ENCODE measurements at places on chromosomes 4 and X.

DNA sequence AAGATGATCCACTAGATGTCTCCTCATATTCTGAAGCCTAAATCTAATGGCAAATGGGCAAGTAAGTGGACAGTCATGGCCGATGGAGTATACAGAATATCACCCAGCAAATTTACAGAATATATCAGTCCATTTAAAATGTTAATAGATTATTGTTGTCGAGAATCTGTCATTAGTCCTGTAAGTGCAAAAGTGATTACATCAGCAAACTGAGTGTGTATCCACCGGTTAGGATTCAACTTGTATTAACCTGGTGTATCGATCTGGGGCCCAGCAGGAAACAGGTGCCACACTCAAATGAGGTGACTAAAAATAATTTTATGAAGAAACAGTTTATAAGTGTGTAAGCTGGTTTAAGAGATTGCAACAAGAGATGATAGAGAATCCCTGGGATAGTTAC is 367.9 kb upstream of the FAM47C start:
- no peak for DNase-seq

DNA sequence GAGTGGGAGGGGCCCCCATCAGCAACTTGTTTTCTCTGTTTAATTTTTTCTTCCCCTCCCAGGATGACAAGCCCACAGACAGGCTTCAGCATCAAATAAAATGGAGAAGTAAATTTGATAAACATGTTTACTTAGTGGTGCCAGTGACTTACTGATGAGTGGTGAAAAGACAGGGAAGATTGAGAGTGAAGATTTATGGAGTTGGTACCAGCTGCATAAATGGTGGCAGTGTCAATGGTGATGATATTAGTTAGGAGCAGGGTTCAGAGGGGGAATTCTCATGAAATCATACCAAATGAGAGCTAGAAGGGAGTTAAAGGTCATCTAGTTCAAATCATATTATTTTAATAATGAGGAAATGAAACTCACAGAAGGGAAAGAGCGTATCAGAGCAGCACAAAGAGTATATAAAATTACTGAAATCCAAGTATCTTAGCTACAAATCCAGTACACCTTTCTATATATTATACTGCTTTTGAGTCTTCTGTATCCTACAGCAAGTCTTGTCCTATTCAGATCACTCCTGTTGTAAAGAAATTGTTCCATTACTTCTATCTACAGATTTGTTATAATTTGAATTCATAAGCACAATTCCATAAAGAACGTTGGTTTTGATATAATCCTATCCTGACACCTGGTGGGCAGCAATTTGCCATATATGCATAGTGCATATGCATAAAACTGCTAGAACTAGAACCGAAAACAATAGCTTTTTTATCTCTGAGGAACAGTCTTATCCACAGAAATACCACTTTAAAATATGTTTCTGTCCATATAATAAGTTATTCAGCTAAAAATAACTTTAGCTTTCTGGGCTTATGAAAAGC is 5.0 kb downstream of the P2RY10 start:
- no peak for DNase-seq

DNA sequence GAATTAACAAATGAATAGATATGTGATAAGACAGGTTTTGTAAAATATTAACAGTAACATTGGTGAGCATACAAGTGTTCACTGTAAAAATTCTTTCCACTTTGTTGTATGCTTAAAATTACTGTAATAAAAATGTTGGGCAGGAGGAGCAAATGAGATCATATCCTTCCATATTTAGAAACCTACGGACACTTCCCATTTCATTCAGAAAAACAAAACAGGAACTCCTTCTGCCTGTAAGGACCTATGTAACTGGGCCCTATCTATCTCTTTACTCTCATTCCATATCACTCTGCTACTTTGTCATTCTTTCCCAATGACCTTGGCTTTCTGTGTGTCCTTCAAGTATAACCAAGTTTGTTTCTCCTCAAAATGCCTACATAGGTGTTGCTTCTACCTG is 53.7 kb upstream of the SLC39A8 start:
- no peak for DNase-seq

DNA sequence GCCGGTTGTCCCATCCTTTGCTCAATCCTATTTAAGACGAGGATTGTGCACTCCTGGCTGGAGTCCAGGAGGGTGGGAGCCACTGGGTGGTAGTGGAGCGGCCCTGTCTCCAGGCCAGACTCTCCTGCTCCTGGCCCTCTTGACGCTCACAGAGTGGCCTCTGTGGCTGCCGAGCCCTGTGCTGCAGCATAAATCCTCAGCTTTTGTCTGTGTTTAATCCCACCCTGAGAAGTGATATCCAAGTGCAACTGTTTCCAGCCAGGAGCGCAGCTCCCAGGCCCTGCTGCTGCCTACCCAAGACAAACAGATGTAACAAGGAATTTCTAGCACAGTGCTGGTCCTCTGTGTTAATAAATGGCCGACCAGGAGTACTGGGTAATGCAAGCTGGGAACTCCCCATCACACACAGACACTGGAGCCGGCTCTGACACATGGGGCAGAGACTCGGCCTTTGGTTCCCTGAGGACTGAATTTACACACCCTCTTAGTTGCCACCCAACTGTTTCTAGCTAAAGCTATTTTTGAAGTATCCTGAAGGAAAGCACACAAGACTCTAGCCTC is 85.3 kb downstream of the GATB start:
- DNase-seq: no peak

DNA sequence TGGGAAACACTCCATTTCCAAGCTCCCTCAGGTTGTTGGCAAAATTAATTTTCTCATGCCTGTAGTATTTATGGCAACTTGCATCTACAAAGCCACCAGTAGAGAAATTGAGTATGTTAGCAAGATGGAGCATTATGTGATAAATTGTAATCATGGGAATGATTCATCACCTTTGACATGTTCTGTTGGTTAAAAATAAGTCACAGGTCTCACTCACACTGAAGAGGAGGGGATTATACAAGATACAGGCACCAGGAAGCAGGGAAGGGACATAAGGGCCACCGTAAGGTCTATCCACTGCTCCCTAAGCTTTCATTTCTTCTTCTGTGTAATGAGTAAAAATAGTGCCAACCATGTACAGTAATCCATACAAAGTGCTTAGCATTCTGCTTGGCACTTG is 313.0 kb downstream of the GBA3 start:
- DNase-seq: no peak

DNA sequence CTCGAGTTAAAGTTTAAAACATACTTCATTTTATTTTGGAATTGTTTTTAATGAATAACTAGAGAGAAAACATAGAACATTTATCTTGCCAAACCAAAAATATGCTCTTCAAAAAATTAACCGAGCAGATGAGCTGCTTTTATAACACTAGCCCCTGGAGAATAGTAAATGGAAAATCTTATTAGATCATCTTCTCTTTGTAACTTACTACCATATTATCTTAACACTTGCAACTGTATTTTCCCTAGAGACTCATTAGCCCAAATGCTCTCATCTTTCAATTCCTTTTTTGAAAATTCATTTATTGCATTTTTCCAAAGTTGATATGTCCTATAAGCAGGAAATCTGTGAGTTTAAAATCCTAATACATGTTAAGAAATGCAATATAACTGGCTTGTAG is 143.3 kb downstream of the CAMK2D start:
- DNase-seq: no peak

GRCh38 chrX:137565318-137565904 is 516 bp upstream of the ZIC3 start:
- DNase-seq: no peak

DNA sequence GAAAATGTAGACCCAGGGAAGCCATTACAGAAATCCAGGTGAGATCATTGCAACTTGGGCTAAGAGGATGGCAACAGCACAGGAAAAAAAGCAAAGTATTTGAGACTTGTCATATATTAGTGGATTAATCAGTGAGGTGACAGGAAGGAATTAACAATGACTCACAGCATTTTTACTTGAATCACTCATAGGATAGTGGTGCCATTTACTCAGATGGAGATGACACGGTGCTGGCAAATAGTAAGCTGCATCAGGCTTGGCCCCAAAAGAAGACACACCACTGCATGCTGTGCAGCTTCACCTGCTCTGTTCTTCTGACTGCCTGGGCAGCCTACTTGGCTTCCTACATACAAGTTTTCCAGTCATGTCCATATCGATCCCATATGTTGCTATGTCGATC is 144.8 kb downstream of the FRYL start:
- peak; percentile 37 for DNase-seq

DNA sequence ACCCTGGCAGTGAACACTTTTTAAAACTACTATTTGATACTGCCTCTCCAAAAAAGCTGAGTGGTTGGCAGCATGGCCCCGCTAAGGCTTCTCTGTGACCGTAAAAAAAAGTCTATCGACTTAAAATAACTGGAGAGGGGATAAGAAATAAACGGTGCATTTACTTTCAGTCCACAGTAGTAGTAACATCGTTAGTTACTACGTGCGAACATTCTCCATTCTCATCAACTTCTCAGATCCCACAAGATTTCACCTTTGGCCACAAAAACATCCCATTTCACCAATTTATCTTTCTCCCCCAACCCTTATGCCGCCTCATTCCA is 524 bp upstream of the EXOSC9 start:
- no peak for DNase-seq

DNA sequence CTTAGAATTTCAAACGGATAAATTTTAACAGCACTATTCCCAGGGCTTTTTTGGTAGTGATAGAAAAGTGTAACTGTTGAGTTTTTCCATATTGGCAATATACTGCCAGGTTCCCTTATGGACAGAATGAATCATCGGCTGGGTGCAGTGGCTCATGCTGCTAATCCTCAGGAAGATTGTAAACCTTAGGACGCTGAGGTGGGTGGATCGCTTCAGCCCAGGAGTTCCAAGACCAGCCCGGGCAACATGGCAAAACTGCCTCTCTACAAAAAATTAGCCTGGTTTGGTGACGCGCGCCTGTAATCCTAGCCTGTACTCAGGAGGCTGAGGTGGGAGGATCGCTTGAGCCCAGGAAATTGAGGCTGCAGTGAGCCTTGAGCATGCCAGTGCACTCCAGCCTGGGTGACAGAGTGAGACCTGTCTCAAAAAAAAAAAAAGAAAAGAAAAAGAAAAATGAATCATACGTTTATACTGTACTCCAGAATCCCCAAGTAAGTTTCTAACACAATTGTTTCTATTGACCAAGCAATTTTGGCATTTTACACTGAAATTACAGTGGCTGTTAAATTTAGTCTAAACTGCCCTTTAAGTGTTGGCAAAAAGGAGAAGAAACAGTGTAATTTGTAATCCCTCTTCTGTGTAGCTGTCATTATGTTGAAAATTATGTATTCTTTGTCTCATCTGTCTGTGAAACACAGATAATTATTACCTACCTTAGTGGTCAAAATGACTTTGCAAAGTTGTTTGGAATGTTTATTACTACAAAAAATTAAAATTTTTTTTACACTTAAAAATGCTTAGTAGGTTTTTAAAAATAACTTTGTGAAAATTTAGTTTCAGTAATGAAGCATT is 1.8 kb downstream of the SLC30A9 start:
- no peak for DNase-seq

- DNase-seq: no peak
Observed at GRCh38 chr4:78562687-78563086, 11.1 kb downstream of the ANXA3 start.

DNA sequence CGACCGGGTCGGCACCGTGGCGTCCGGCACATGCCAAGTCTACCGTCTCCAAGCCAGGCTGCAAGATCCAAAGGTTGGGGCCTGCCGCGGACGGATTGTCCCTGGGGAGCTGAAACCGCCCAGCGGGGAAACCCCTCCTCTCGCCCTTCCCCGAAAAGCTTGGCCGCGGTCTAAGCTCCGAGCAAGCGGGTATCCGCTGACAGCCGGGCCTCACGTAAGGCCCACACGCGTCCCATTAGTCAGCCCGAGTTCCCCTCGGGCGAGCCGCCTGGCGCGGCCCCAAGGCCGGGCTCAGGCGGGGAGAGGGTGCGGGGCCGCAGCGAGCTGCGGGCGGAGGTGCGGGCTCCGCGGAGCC is 6.8 kb upstream of the BCOR start:
- peak; percentile 51 for DNase-seq

DNA sequence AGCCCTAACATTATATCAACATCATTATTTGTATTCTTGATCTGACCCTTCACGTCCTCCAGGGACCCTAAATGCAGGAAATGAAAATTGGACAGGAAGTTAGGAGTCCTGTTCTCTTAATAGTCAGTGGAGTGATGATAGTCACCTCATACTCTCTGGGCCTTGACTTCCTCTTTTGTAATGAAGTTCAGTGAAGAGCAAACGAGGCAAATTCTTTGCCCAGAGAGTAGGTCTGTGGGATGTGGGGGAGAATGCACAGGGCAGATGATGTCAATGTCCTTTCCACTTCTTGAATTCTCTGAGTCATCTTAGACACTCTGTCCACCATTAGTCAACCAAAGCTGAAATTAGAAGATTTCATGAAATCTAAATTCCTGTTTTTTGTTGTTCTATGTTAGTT is 17.1 kb upstream of the GPRIN3 start:
- no peak for DNase-seq

GRCh38 chr4:169854090-169854489 is 96.3 kb upstream of the HPF1 start:
- no peak for DNase-seq

- no peak for DNase-seq
Observed at GRCh38 chr4:111712093-111712677, 433.1 kb upstream of the FAM241A start.

DNA sequence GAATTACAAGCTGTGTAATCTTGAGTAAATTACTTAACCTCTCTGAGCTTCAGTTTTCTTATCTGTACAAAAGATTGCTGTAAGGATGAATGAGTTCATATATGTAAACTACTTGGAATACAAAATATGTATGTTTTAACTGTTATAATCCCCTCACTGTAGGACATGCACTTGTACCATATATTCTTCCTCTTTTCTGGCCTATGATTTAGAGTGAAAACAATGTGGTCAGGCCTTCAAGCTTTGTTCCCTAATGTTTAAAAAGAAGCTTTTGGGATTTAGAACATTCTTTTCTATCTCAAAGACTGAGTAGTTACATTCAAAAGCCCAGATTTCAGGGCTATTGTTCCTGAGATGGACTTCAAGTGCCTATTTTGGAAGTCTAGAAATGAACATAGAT is 26.7 kb upstream of the GPRIN3 start:
- DNase-seq: no peak

GRCh38 chr4:136900696-136901095 is 631.6 kb downstream of the PCDH18 start:
- no peak for DNase-seq

- DNase-seq: no peak
Observed at GRCh38 chr4:86099348-86099747, 260.5 kb downstream of the MAPK10 start.

- no peak for DNase-seq
Observed at GRCh38 chr4:156971676-156972378, at the start of gene PDGFC. Gene PDGFC, minus strand, starts transcription at chr4:156971799. Its CDS starts 896 bp downstream, at chr4:156970903.

DNA sequence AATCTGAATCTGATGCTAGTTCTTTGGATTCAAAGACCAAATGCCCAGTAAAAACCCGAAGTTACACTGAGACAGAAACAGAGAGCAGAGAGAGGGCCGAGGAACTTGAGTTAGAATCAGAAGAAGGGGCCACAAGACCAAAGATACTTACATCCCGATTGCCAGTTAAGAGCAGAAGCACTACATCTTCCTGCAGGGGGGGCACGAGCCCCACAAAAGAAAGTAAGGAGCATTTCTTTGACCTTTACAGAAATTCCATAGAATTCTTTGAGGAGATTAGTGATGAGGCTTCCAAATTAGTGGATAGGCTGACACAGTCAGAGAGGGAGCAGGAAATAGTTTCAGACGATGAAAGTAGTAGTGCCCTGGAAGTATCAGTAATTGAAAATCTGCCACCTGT is 309.3 kb downstream of the ANK2 start:
- DNase-seq: no peak

- DNase-seq: no peak
Observed at GRCh38 chrX:12617241-12617640, 174.0 kb upstream of the PRPS2 start.

- DNase-seq: no peak
Observed at GRCh38 chrX:21574793-21575192, 83.3 kb downstream of the KLHL34 start.

- no peak for DNase-seq
Observed at GRCh38 chr4:60709061-60709460, 491.1 kb upstream of the ADGRL3 start.
